CD4-positive, alpha-beta T cell treated with Interleukin-4 for 4 hours (primary cell): ENCODE measurements at places on chromosomes 11 and 22.

- no peak for DNase-seq
Observed at GRCh38 chr11:82859750-82860149, 40.5 kb downstream of the PRCP start.

DNA sequence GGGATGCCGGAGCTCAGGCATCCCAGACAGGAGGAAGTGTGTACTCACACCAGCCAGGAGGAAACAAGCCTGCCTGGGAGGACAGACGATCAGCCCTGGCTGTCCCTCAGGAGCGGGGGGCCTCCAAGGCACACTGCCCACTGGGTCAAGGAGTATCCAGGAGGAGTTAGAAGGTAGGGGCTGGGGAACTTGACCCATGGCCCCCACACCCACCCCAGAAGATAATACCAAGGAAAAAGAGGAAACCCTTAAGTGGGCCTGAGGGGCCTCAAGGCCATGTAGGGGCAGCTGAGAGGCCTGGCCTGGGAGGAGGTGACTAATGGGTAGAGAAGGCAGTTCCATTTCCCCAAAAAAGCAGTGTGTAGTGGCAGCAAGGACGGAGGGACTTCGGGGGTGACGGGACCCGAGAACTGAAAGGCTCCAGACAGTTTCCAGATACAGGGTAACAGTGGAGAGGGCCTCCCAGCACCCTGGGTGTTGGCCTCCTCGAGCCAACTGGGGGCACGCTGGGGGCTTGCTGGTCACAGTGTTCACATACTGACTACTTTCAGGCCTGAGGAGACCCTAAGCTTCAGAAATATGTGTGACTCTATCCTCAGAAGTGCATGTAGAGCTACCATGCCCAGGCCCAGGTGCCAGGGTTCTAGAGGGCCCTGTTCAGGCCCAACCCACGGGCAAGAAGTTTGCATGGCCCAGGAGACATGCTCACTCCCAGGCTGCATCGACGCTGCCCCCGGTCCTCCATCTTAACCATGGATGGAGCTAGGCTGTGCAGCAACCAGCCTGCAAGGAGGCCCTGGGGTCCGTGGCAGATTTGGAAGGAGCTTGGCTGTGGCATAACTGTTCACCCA is 75.7 kb upstream of the PITPNB start:
- DNase-seq: no peak

- no peak for DNase-seq
Observed at GRCh38 chr11:2576111-2576510, 123.7 kb downstream of the KCNQ1OT1 start.

DNA sequence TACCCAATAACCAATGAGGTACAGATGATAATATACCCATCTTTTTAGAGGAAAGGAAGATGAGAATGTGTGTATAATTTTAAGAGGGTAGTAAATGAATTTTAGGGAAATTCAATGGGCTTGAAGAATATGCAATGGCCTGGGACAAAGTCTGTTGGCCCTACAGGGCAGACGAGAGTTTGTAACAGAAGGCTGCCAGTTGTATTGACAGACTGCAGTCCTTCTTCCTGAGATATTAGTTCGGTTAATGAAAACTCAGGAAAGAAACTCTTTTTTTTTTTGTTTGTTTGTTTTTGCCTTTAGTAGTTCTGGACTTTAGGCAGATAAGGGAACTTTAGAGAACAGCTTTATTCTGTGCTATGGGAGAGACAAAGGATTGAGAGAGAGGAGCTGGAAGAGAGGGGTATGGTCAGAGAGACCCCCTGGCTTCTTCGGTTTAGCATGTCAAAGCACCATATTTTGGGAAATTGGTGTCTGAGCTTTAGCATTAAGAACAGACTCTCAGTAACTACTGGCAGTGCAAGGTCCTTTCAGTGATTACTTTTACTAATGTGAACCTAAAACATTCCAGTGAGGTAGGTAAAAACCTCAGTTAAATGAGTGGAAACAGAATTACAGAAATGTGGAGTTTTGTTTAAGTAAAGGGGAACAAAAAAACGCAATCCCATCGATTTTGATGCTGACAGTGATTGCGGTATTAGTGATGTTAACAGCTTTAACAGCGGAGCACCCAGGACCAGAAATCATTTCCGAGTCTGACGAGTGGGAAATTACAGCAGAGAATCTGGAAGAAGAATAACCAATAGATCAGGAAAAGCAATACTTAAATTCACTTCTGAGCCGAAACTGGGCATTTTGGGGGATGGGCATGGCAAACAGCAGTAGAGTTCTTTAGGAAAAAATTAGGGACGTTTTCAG is 644 bp upstream of the NAALAD2 start:
- DNase-seq: no peak

DNA sequence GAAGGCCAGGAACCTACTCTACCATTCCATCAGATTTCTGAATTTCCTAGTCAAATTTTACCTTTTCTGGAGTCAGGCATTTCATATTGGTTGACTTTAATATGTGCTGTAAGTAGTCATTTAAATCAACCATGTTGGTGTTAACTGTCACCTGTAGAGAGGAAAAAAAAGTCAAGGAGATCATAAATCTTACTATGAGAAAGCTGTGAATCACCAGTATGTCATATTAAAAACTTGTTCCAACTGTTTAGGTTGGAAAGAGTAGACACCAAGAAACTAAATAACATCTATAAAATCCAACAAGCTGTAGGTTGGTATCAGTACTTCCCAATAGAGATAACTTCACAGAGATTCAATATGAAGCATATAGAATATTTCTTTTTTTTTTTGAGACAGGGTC is 39.5 kb downstream of the COPB1 start:
- DNase-seq: no peak

GRCh38 chr22:38141217-38141973 is 30.9 kb upstream of the BAIAP2L2 start:
- no peak for DNase-seq

DNA sequence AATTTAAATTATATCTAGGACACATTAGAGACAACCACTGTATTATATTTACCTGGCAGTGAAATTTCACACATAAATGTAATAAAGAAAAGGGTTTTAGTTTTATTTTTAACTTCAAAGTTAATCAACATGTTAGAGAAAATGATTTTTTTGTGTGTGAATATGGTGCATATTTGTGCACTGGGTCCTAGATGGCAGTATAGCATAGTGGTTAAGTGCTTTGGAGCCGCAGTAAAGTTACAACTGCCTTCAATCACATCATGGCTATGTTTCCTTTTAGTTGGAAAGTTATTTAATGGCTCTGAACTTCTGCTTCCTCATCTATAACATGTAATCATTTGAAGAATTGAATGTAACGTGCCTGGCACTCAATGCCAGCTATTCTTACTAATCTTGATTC is 108.9 kb upstream of the DDI1 start:
- DNase-seq: no peak

DNA sequence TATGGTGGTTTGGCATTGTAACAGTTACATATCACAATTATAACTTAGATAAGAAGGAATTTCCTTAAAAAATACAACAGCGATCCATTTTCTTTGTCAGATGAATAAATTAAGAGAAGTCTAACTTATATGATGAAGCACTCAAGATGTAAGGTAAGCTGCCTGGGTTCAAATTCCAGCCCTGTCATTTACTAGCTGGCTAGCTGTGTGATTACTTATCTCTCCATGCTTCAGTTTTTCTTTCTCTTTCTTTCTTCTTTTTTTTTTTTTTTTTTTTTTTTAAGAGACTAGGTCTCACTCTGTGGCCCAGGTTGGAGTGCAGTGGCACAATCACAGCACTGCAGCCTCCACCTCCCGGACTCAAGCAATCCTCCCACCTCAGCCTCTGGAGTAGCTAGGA is 22.2 kb upstream of the LDHA start:
- no peak for DNase-seq

GRCh38 chr11:58127350-58127749 is 2.0 kb upstream of the OR9I1 start:
- DNase-seq: no peak

DNA sequence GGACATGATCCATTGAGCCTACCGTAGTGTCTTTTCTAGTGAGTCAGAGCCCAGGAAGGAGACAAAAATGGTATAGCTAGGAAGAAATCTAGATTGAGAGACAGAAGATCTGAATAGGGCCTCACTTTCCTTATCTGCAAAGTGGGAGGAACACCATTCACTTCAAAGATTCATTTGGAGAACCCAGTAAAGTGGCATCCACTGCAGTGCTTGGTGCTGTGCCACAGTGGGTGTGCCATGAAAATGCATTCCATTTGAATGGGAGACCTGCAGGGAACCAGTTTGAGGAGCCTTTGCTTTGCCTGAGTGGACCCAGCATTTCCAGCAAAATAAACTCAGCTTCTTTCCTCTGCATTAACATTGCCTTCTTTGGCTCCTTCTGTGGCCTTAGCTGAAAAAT is 470.5 kb upstream of the CADM1 start:
- no peak for DNase-seq

DNA sequence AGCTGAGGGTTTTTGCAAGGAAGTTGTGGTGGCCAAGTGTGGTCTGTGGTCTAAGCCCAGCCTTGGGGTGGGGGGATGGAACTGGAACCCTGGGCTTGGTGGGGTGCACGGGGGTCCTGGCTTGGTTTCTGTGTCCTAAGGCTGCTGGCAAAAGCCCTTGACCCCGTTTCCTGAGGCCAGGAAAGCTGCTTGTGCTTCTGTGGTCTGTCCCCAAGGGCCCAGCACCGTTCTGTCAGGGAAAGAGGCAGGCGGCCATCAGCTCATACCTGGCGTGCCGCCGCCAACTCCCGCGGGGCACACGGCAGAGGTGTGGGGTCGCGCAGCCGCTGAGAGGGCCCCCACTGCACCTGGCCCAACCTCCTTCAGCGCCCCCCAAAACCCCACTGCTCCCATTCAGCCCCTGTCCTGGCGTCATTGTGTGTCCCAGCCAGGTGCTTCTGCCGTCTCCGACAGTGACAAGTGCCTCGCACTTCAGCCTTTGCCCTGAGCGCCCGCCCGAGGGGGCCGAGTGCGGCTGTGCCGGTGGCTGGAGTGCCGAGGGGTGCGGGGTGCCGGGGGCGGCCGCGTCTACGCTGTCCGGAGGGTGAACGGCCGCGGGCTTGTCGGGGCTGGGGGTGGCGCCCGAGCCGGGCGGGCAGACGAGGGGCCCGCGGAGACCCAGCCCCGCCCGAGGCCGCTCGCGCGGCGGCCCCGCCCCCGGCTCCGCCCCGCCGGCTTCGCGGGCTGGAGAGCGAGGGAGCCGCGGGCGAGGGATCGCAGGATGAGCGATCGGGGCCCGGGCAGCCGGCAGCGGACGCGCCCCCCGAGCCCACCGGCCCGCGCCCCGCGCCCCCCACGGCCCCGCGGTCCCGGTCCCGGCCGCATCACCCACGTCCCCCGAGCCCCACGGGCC is at the start of gene CNIH2:
TSS of gene CNIH2 (plus strand) at position 705 of the 892 bp plus-strand sequence. CDS start 282 bp downstream, outside the sequence.
- DNase-seq: no peak

DNA sequence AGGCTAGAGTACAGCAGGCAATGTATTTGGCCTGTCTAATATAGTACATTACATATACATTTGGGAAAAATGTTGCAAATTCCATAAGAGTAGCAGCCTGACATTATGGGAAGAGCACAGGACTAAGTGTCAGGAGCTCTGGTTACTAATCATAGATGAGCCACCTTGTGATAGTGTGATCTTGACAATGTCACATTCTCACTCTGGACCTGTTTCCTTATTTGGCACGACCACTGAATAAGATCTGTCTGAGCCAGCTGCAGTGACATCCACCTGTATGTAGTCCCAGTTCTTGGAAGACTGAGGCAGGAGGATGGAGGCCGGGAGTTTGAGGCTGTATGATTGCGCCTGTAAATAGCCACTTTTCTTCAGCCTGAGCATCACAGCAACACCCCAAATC is 5.7 kb upstream of the LIN7C start:
- DNase-seq: no peak

GRCh38 chr11:128294001-128294670 is 293.2 kb downstream of the ETS1 start:
- no peak for DNase-seq
